ENCODE measurements at places on chromosomes 16 and 17. TPM values are rescaled to one million over a fixed set of nuclear protein-coding genes. Genes with fewer than 3 reads are reported as not detected.

The WSCD1 gene
- 0.20 TPM for total RNA-seq

The KRTAP4-9 gene
- not detected for total RNA-seq

The SOST gene
- total RNA-seq = not detected

The NKD1 gene
- total RNA-seq = 1.1 TPM

The TM4SF5 gene
- total RNA-seq = not detected

The PRRT2 gene
- total RNA-seq = 1.1 TPM

The CD300LG gene
- not detected for total RNA-seq

The XYLT1 gene
- total RNA-seq = 47.7 TPM

The C1QTNF1 gene
- total RNA-seq = not detected

The RAB34 gene
- 10.4 TPM for total RNA-seq

The CCL5 gene
- 46.4 TPM for total RNA-seq

The SPATA22 gene
- not detected for total RNA-seq

The TERB1 gene
- total RNA-seq = 0.11 TPM

The CEP295NL gene
- not detected for total RNA-seq

The ABCC12 gene
- not detected for total RNA-seq

The EFTUD2 gene
- 147 TPM for total RNA-seq

The HOXB5 gene
- total RNA-seq = 0.07 TPM

The CD300H gene
- total RNA-seq = not detected

The AGRP gene
- total RNA-seq = not detected

The PMFBP1 gene
- total RNA-seq = 1.1 TPM

The CCDC144A gene
- 3.0 TPM for total RNA-seq

The BAIAP3 gene
- 0.66 TPM for total RNA-seq

The KRTAP4-3 gene
- total RNA-seq = not detected

The DHX40 gene
- 15.3 TPM for total RNA-seq

The HAP1 gene
- 0.36 TPM for total RNA-seq

The CLEC18C gene
- 0.16 TPM for total RNA-seq

The PRKAR1A gene
- total RNA-seq = 187 TPM

The CRYM gene
- total RNA-seq = not detected

The RAC3 gene
- 10.0 TPM for total RNA-seq

The EVPL gene
- 0.16 TPM for total RNA-seq

The TUBB3 gene
- total RNA-seq = 3.9 TPM

The KRTAP4-4 gene
- not detected for total RNA-seq

The C16orf54 gene
- 65.4 TPM for total RNA-seq

The SHBG gene
- total RNA-seq = not detected

The ACD gene
- total RNA-seq = 41.1 TPM

The AOC3 gene
- total RNA-seq = 0.70 TPM

The AARS1 gene
- total RNA-seq = 82.8 TPM

The ZFP3 gene
- total RNA-seq = 3.5 TPM

The KRT33B gene
- not detected for total RNA-seq

The PRKCB gene
- total RNA-seq = 71.9 TPM

The NOD2 gene
- 5.1 TPM for total RNA-seq

The SKAP1 gene
- total RNA-seq = 112 TPM

The TP53TG3 gene
- total RNA-seq = not detected

The CASKIN2 gene
- 0.77 TPM for total RNA-seq

The CTU2 gene
- 30.5 TPM for total RNA-seq

The EPOP gene
- 7.3 TPM for total RNA-seq

The GPRC5C gene
- not detected for total RNA-seq

The SMIM36 gene
- total RNA-seq = not detected

The MYL4 gene
- total RNA-seq = not detected

The ABCA3 gene
- total RNA-seq = 6.6 TPM

The RGS9 gene
- total RNA-seq = 22.7 TPM

The TMEM114 gene
- not detected for total RNA-seq

The RHBDF2 gene
- total RNA-seq = 45.8 TPM

The FBXO31 gene
- 26.7 TPM for total RNA-seq

The METTL9 gene
- 79.7 TPM for total RNA-seq

The CDRT15 gene
- total RNA-seq = not detected

The STX8 gene
- 70.9 TPM for total RNA-seq

The C16orf96 gene
- total RNA-seq = 0.16 TPM

The HSD11B2 gene
- 0.36 TPM for total RNA-seq

All from T-helper 2 cell treated with Interferon-gamma antibody and Interleukin-4, amounts not matched to agents 100 ng/mL and 5 ng/mL, for 36 hours (primary cell).